G401 (cell line): ENCODE measurements at places on chromosomes 3 and 15.

DNA sequence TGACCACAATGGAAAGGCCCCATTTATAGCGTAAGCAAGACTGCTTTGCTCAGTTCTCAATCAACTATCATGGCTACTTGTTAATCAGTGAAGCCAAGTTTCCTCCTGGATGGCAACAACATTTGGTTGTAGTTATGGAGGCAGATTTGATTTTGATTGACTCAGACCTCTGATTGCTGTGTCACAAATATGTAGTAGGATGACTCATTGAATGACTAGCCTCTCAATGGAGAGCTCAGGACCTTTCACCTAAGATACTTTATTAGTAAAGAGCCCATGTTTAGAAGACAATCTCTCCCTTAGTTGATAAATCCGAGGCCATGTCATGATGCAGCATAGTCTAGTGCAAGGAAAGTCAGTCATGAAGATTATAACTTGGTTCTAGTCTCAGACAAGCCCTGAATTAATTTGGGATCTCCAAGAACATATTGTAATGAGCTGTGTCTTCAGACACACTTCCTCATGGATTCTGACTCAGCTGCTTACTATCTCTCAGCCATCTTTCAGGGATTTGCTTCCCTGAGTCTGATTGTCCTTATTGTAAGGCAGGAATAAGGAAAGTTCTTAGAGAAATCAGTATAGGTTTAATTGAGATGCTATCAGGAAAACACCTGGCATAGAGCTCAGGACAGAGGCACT lies 397.4 kb upstream of the TMCO5A start:
- no peak for DNase-seq

DNA sequence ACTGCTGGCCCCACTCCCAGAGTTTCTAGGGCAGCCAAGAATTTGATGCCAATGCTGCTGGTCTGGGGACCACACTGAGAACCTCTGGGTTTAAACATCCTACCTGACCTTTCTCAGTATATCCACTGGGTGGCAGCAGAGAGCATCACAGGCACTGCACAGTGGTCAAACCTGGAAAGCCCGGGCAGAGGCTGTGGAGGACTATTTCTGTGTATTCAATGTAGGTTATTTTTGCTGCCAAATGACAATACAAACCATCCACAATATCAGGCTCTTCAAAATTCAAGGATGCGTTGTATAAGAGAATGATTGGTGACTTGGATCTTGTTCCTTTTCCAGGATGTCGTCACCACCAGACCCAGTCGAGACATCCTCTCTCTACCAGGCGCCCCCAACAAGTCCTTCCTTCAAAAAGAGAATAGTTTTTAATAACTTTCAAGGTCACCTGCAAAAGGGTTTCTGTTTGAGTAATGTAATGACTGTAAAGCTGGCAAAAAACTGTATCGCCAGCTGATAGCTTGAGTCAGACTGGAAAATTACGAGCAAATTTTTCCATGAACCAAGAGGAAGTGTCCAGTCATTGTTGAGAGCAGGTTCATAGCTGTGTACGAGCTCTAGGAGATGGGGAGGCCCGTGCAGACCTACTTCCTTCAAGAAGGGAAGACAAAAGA lies 30.5 kb upstream of the MYZAP start:
- peak; percentile 87 for DNase-seq

- DNase-seq, result peak; percentile 85
Measured at GRCh38 chr15:78540141-78540870, at the start of gene PSMA4. Gene PSMA4, plus strand, starts transcription at chr15:78540444. Its CDS starts 1,484 bp downstream, at chr15:78541928.

GRCh38 chr15:83290236-83290635 lies 5.8 kb upstream of the BNC1 start:
- no peak for DNase-seq

- DNase-seq, result no peak
Measured at GRCh38 chr3:175374705-175375104, 515.6 kb downstream of the NAALADL2 start.

DNA sequence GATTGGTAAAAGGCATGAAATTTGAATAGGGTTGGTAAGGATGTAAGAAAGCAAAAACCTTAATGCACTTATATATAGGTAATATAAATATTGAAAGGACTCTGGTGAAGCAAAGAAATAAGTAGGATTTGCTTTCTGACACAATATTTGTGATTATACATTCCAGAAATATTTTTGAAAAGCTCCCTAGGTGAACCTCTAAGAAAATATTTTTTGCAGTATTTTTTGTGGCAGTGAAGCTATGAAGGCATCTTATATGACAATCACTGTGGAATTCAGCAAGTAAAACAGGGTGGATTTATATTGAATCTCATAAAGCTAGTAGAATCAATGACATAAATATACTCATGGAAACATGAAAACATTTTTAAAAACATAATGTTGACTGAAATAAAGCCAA lies 119.6 kb upstream of the EPHA3 start:
- DNase-seq, result no peak

DNA sequence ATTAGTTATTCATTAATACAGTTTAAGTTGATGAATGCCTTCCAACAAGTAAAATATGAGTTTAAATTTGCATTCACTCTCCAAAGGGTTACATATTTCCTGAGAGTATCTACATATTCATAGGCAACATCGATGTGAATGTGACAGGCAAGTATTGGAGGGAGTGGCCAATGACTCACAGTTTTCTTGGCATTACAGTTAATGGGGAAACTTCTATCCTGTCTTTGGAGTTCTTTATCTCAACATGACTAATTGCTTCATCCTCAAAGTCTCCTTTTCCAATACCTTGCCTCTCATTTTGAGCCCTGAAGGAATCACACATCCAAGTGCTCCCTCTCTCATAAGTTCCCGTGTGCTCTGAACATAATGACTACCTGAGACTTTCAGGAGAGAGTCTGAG lies 439.7 kb upstream of the FRG2C start:
- DNase-seq, result no peak

DNA sequence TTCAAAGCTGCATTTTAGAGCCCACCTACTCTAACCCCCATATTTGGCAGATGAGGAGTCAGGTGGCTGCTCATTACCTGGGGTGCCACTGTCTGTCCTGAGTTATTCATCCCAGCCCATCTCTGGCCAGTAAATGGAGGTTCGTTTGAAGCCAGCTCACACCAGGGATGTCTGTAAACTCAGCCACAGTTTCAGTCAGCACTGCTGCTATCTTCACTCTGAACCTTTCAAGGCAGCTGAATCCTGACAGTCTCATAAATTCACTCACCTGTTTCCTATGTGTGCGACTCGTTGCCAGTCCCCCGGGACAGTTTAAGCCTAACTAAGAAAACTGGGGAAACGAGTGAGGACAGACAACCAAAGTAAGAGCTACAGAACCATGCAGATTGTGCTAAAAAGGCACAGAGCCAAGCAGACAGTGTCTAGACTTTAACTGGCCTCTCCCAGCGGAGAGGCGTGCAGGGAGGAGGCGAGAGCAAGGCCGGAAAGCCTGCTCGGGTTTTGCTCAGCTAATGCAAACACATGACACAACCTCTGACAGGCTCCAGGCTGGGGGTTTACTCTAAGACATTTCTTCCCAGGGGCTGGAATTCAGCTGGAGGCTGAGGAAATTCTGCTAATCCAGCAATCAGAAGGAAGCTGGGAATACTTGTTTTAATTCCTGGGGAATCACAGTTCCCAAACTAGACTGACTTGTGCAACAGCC lies 12.0 kb downstream of the FSTL1 start:
- no peak for DNase-seq

DNA sequence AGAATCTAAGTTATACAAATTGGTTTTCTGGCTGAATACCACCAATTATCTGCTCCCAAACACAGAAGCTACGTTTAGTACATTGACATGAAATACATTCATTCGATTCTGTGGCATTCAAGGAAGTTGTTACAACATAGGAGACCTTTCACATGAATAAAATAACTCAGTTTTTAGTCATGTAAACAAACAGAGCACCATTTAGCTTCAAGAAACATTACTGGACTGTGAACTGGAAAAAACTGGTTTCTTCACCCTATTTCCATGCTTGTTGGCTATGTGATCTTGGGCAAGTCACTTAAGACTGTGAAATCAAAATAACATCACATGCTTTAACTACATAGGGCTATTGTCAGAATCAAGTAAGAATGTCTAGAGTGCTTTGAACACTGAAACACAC lies 46.2 kb downstream of the NRG4 start:
- DNase-seq, result no peak

- DNase-seq, result no peak
Measured at GRCh38 chr3:78707609-78708008, 1060.2 kb downstream of the ROBO1 start.

- no peak for DNase-seq
Measured at GRCh38 chr3:164387236-164387635, 691.1 kb downstream of the SI start.
